ENCODE measurements at places on chromosomes 13 and 19.

GRCh38 chr19:44525721-44526430 lies 3.6 kb downstream of the CEACAM20 start:
- no peak for DNase-seq

DNA sequence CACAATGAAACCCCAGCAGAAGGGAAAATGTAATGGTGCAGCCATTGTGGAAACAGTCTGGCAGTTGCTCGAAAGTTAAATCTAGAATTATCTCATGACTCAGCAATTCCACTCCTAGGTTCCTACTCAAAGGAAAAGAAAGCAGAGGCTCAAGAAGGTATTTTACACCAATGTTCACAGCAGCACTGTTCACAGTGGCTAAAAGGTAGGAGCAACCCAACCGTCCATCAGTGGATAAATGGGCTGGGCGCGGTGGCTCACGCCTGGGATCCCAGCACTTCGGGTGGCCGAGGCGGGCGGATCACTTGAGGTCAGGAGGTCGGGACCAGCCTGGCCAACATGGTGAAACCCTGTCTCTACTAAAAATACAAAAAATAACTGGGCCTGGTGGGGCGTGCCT lies 25.9 kb downstream of the ZFR2 start:
- no peak for DNase-seq

GRCh38 chr19:34639491-34640085 lies 37.4 kb downstream of the SCGB2B2 start:
- DNase-seq: peak; percentile 41

DNA sequence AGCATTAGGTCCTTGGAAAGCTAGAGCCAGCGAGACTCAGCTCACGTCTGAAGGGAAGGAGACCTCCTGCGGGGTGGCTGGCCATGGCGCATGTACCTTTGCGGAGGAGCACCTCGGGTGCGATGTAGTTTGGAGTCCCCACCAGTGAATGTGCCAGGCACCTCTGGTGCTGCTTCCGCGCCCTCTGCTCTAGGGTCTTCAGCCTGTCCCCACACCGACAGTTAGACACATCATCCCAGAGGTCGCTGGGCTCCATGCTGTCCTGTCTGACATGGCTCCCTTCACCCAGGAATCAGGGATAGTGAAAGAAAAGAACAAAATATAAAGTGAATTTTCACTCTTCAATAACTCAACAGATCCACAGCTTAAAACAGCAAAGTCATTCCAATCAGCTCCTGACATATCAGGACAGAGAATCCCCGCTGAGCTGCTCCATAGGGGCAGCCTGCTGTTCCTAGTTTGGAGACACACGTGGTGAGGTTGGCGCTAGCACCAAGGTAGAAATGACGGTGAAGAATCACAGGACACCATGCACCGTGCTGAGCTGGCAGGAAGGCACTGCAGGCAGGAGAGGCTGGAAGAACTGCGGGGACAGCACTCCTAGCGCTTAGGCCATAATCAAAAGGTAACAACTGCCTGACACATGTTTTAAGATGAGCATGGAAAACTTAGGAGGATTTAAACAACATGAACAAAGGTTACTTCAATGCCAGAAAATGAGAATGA lies 79.0 kb upstream of the XPO4 start:
- no peak for DNase-seq

GRCh38 chr13:75418997-75419396 lies 63.0 kb downstream of the TBC1D4 start:
- DNase-seq: no peak

DNA sequence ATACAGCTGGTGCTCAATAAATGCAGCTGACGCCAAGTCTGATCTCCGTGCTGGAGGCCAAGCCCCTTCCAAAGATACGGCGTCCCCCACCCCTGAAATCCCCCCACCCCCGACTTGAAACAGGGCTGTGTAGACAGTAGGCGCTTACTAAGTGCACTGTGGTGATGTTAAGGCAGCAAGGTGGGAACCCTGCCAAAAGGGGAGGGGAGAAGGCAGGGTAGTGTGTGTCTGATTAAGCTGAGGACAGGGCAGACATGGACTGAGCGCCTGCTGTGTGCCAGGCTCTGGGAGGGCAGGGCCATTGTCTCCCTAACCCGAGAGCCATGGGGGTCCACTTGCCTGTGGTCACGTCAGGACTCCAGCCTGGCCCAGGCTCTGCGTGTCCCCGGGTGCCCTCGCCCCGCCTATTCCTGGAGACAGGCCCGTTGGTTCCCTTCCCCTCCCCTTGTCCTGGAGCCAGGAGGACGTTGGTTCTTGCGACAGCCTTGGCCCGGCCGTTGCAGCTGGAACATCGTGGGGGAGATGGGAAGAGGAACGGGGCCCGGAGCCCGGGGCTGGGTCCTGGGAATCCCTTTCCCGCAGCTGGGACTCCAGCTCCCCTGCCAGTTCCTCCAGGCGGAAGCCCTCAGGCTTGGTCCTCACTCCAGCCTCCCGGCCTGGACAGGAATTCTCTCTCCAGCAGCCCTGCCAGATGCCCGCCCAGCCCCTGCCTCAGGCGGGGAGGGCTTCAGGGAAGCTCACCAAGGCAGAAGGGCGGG lies 1.7 kb upstream of the ELANE start:
- peak; percentile 33 for DNase-seq

GRCh38 chr13:19685437-19685836 lies 52.0 kb downstream of the MPHOSPH8 start:
- no peak for DNase-seq

DNA sequence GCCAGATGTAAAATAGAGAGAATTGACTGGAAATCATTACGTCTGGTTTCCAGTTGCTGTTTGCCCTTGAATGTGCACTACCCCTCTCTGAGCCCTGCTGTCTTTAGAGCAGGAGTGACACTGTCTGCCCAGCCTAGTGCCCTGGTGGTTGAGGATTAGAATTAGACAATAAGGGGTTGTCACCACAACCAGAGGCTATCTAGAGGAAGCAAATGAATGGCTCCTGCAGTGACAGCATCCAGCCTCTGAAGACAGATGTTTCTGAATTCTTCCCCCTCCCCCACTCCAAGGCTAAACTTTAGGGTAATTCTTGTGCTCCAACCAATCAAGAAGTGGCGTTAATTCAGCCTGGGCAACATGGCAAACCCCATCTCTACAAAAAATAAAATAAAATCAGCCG lies 2.0 kb downstream of the RAB8A start:
- no peak for DNase-seq

GRCh38 chr19:6066661-6067646 lies 43.3 kb downstream of the RFX2 start:
- DNase-seq: peak; percentile 39

DNA sequence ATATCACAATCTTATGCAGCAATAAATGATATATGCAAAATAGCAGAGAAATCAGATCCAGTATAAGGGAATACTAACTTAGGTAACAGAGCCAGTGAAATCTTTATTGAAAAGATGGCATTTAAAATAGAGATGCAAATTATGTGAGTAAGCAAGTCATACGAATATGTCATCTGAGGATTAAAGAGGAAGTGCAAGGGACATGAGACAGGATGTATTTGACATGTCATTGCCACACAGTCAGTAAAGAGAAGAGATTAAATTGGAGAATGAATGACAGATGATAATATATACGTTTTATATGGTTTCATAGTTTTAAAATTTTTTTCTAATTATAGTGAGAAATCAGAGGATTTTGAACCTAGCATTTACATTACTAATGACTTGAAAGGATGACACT lies 426.4 kb downstream of the SLITRK5 start:
- peak; percentile 78 for DNase-seq

- DNase-seq: no peak
Measured at GRCh38 chr19:53998223-53998622, 6.8 kb downstream of the CACNG6 start.

DNA sequence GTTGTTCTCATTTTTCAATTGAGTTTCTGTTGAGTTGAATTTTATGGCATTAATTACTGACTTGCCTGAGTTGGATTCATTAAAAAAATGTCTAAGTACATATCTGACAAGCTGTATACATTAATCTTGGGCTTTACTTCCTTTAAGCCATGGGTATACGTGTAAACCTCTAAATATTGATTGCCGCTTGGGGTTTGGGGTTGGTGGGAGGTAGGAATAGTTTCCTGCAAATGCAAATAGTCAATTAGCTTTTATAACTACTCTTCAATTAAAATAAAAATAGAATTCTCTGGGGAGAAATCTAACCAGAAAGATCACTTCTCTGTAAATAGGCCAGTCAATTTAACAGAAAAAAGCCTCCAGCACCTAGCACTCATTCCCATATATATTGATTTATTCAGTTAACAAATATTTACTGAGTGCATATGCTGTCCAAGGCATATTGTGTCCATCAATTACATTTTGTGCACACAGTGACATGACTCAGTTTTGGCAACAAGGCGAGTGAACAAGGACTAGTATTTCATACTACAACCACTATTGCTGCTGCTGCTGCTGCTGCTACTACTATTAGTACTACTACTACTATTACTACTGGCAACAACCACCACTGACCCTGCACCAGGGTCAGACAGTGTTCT lies 306.8 kb downstream of the RFC3 start:
- DNase-seq: no peak

- DNase-seq: no peak
Measured at GRCh38 chr19:50481351-50482149, 4.9 kb upstream of the GARIN5A start.

- no peak for DNase-seq
Measured at GRCh38 chr19:40229484-40229883, 3.0 kb upstream of the CCNP start.

GRCh38 chr19:10419200-10419645 lies 1.1 kb upstream of the PDE4A start:
- peak; percentile 33 for DNase-seq

GRCh38 chr13:78784014-78784750 lies 125.2 kb upstream of the OBI1 start:
- no peak for DNase-seq

DNA sequence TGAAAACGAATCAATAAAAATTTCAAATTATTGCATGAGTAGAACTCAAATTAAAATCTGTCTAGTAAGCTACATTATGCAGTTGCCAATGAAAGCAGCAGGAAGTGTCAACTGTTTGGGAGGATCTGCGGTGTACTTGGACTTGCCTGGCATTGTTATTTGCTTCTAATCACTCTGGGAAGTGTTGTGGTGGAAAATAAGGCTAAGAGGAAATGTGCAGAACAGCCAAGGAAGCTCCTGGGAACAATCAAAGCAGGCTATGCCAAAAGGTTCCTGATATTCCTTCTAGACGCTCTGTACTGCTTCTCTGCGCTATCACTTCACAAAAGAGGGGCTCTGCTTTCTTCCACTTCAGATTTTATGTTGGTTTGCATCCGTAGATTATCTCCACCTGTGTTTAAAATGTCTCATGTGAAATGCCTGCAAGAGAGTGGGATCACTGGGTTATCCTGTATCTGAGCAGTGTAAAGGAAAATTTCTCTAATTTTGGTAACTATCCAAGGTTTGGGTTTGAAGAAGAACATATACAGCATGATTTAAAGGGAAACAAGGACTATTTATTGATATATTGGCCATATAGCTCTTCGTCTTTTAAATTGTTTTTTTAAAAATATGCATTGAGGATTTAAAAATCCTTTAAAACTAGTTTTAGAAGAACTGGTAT lies 182.7 kb upstream of the CSNK1A1L start:
- no peak for DNase-seq

DNA sequence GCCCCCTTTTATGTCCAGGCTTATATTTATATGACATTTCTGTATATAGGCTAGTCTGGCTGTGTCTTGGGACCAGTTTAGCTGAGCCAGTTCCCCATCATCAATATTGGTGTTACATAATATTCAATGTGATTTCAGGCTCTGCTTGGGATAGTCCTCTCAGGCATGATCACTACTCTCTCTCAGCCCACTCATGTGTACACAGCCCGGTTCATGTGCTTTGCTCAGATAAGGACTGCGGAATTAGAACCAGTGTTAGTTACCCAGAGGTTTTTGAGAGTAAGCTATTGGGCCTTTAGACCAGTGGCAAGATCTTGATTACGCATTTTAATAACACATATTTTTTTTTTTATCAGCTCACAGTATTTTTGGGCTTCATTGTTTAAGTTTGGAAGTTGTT lies 219.9 kb downstream of the GPC5 start:
- DNase-seq: no peak

- DNase-seq: no peak
Measured at GRCh38 chr13:113091891-113092775, 13.5 kb upstream of the F7 start.

- no peak for DNase-seq
Measured at GRCh38 chr13:64553411-64554129, 2676.6 kb downstream of the PCDH9 start.

- DNase-seq: no peak
Measured at GRCh38 chr13:75785130-75785529, 149.0 kb downstream of the LMO7 start.

GRCh38 chr13:87084192-87084591 lies 587.0 kb upstream of the SLITRK5 start:
- DNase-seq: no peak

- DNase-seq: no peak
Measured at GRCh38 chr13:38045278-38046048, 175.9 kb upstream of the TRPC4 start.

- no peak for DNase-seq
Measured at GRCh38 chr19:48804496-48804895, 6.3 kb downstream of the BCAT2 start.

GRCh38 chr13:48404952-48405351 lies 8.0 kb downstream of the LPAR6 start:
- no peak for DNase-seq

DNA sequence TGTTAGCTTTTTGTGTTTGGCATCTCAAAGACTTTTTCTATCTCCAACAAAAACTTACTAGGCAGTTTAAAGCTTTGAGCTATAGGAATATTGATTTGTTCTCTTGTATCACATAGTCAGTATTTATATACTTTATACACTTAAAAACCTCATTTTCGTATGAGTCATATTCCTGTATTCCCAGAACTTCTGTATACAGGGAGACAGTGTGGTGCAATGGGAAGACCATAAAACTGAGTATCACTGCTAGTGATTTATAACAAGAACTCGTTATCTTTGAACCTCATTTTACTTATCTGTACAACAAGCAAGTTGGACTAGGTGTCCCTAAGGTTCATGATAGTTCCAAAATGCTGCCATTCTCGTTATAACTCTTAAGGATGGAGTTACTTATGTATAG lies 6.3 kb downstream of the GPR180 start:
- no peak for DNase-seq

GRCh38 chr13:47100214-47100853 lies 203.5 kb upstream of the HTR2A start:
- DNase-seq: no peak

GRCh38 chr19:48473161-48473966 lies 4.2 kb downstream of the CYTH2 start:
- no peak for DNase-seq

All from bone marrow (tissue), 2 donors.